ENCODE measurements at places on chromosomes 5 and 9. TPM values are rescaled to one million over a fixed set of nuclear protein-coding genes. Genes with fewer than 3 reads are reported as not detected.

PGGT1B gene
- 42.4 TPM for total RNA-seq

DNA sequence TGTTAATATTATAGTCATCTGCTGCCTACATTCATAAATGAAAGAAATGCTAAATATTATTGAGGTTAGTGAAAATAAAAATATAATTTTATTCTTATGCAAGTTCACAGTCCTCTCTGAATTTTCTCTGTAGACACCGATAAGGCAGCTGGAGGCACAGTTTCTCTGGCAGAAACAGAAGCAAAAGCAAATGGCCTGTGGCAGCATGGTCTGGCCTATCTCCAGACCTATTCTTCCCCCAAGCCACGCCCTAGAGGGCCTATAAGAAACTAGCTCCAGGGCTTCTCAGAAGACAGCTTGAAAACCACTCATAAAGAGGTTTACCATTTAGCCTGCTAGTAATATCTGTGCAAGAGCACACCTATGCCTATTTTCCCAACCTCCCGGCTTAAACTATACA lies 28.4 kb downstream of the MRPS27 start:
- DNase-seq: no peak

DNA sequence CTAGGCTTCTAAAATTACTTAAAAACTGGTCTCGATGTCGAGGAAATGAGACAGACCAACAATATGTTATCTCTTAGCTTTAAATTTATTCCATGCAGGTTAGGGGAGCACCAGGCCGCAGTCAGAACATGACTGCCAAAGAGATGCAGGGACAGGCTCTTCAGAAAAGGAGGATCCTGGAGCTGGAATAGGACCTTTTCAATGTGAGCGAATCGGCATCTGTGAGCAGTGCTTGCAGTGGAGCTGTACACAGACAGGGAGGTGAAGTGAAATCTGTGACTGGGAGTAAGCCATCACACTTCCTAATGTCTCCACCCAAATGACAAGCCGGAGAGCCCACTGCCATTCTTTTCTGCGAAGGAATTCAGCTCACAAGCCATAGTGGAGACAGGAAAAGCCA lies 78.2 kb downstream of the EFNA5 start:
- no peak for DNase-seq

NTNG2 gene
- total RNA-seq: 5.9 TPM

GRCh38 chr5:174000076-174000475 lies 11.1 kb downstream of the C5orf47 start:
- no peak for DNase-seq

DNA sequence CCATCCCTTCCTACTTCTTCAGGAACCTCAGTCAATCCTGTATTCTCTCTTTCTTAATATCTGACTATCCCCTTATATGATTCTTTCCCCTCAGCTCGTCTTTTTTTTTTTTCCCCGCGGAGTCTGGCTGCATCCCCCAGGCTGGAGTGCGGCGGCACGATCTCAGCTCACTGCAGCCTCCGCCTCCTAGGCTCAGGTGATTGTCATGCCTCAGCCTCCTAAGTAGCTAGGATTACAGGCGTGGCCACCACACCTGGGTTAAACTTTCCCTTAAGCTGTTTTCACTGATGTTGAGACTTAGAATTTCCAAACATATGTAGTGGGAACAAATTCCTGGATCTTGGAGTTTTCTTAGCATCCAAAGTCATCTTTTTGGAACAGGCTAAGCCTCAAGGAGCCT lies 13.3 kb upstream of the RUSC2 start:
- no peak for DNase-seq

DDX4 gene
- not detected for total RNA-seq

CER1 gene
- not detected for total RNA-seq

DNA sequence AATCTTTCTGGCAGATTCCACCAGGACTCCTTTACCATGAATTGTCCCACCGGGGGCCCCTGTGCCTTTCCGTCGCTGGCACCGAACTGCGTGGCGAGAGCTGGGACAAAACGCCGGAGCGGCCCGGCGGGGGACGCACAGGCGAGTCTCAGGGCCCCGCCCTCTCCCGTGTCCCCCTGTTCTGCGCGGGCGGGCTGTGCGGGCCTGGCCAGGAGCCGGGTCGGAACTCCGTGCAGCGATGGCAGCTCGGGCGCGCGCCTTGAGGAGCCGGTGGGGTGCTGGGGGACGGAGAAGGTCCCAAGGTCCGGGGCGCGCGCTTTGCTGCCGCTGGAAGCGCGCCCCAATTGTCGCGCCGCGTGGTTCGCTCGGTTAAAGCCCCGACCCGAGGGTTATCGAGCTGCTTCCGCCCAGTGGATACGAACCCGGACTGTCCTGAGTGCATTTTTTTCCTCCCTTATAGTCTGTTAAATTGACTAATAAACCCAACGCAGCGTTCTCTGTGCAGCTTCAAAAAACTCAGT lies 125.3 kb downstream of the TMEM174 start:
- DNase-seq: no peak

- DNase-seq: no peak
These were observed 19.8 kb downstream of the IL12B start for GRCh38 chr5:159310511-159310910.

TMOD1 gene
- 2.6 TPM for total RNA-seq

SPATA31A3 gene
- total RNA-seq: not detected

CAMK4 gene
- 243 TPM for total RNA-seq

DNA sequence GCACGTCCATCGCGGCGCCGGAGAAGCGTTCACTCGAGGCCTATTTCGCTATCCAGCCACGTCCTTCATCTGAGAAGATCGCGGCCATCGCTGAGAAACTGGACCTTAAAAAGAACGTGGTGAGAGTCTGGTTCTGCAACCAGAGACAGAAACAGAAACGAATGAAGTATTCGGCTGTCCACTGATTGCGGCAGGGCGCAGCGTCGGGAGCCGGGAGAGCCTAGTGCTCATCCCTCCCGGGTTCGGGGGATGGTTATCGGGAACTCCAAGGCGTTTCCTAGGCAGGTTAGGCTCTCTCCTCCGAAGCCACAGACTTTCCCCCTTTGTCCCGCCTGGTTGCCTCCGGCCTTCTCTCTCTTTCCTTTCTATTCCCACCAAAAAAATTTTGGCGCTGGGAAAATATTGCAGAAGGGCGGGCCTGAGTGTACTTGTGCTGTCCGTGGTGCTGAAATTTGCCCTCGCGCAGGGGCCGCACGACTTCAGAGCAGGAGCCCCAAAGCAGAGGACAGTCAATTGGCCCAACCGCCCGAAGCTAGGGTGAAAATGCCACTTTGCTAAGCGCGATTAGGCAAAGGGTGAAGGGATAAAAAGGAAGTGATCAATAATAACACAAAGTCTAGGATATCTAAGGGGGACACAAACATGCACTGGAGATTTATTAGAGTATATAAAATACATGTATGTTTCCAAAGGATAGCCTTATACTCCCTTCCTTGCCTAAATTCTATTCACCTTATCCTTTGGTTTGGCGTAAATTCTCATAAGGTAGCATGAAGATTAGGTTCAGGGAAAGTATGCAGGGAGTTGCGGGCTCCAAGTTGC lies 1.8 kb downstream of the POU4F3 start:
- peak; percentile 23 for DNase-seq

GRCh38 chr9:27198190-27198589 lies 89.2 kb downstream of the TEK start:
- DNase-seq: no peak

KCNV2 gene
- total RNA-seq: not detected

HMCN2 gene
- not detected for total RNA-seq

- DNase-seq: no peak
These were observed 473.9 kb upstream of the CYLC2 start for GRCh38 chr9:102521097-102521755.

- DNase-seq: no peak
These were observed 655.5 kb upstream of the ZNF608 start for GRCh38 chr5:125401724-125402622.

DNA sequence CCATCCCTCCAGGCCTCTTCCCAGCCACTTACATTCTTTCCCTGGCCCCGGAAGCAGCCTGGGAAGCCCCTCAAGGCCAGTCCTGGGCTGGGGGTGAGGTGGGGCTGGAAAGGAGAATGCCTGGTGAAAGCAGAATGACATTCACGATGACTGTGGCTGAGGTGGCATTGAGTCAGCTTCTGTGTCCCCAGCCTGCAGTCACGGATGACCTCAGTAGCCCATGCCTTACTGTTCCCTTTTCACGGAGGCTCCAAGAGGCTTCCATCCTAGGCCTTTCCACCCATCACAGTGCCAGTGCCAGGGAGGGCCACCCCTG lies 2.7 kb downstream of the PRDM12 start:
- DNase-seq: no peak

GRCh38 chr9:545480-545879 lies 296.0 kb upstream of the DMRT1 start:
- DNase-seq: no peak

- no peak for DNase-seq
These were observed 113.6 kb downstream of the DEPDC1B start for GRCh38 chr5:60586307-60586901.

DNA sequence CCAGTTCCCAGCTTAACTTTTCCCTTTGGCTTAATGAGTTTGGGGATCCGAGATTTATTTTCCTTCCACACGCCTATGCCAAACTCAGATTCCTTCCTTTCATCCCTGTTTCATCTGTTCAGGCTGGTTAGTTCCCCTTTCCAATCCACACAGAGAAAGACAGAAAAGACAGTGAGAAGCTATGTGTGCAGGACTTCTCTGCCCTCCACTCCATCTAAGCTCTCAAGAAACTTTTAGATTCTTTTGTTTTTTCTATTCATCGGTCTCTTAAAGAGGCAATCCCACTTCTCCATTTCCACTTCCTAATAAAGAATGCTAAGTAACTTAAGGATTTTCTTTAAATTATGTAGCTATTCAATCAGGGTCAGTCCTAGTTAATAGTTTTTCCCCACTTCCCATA lies 11.2 kb downstream of the ITGA1 start:
- DNase-seq: no peak

DNA sequence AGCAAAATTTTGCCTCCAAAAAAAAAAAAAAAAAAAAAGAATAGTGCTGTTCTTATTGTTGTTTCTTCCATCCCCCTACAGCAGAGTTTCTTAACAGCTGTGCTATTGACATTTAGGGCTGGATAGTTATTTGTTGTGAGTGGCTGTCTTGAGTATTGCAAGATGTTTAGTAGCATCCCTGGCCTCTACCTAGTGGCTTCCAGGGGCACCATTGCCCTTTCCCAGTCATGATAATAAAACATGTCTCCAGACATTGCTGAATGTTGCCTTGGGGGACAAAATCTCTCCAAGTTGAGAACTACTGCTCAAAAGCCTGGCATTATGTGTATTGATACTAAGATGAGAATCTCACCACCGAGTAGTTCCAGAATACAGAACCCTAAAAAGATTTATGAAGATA lies 108.7 kb downstream of the PALM2AKAP2 start:
- no peak for DNase-seq

- no peak for DNase-seq
These were observed 309.6 kb downstream of the DTWD2 start for GRCh38 chr5:118678746-118679145.
